ENCODE measurements at places on chromosomes 11 and 22.

- H3K36me3 ChIP-seq, result no peaks in the 10 kb centered on the region
- peaks cover 4% of the 10 kb centered on the region for H3K27me3 ChIP-seq
- no peak overlapping the region for H3K27ac ChIP-seq
- H3K4me3 ChIP-seq, result no peak overlapping the region
- H3K4me1 ChIP-seq, result no peaks in the 10 kb centered on the region
Measured at GRCh38 chr11:132734217-132734616, 798.1 kb downstream of the OPCML start.

- no peak overlapping the region for H3K4me3 ChIP-seq
- H3K4me1 ChIP-seq, result peaks cover 8% of the 10 kb centered on the region
- DNase-seq, result no peak
- H3K27ac ChIP-seq, result no peak overlapping the region
- peaks cover 5% of the 10 kb centered on the region for H3K36me3 ChIP-seq
Measured at GRCh38 chr22:37665487-37665886, 7.0 kb downstream of the PDXP start.

DNA sequence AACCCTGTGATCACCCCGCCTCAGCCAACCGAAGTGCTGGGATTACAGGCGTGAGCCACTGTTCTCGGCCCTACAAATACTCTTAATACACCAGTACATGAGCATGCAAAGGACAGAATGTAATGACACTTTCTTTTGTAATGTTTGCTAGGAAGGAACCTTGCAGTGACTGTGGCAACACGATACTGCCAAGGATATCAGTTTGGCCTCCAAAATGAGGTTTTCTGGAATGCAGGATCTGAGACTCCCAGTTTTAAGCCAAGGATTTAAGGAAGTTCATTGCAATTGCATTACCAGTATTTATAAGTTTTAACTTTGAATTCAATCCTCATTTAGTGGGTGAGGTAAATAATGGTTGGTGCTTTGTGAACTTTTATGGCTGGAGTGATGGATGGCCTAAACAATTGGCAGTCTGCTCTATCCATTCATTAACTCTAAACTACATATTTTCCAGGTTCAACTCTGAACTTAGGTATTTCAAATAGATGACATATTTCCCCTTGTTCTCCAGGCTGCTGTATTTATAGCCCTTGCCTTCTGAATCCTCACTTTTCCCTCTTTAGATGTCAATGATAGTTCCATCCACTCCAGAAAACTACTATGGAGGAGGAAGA lies 330.3 kb downstream of the C11orf87 start:
- no peak overlapping the region for H3K4me3 ChIP-seq
- H3K27ac ChIP-seq, result no peak overlapping the region
- no peak for DNase-seq
- no peaks in the 10 kb centered on the region for H3K36me3 ChIP-seq
- peaks cover 8% of the 10 kb centered on the region for H3K27me3 ChIP-seq

DNA sequence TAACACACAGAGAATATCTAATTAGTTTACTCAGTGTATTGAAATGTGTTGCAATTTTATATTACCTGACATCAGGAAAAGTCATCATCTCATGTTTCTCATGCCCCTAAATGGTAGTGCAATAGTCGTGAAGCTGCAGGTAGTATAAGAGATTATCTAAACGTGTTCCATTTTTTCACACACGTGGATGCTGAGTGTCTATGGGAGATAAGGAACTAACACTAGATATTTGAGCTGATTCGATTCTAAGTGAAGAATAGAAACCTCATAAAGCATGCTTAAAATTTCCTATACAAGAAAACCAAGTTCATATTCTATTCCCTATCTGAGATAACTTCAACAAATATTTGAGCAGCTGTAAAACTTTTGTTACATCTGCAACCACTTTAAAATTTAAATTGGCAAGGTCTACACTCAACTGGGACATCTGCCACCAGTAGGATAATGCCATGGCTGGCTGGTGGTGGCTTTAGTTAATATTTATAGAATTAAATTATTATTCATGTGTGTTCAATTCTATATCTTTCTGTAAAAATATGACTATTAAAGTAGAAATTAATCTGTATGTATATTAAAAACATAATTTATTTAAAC lies 388.8 kb downstream of the LUZP2 start:
- no peak for DNase-seq
- no peak overlapping the region for H3K27ac ChIP-seq
- no peaks in the 10 kb centered on the region for H3K36me3 ChIP-seq
- no peaks in the 10 kb centered on the region for H3K4me1 ChIP-seq
- no peaks in the 10 kb centered on the region for H3K27me3 ChIP-seq
- no peak overlapping the region for H3K4me3 ChIP-seq

GRCh38 chr11:69135420-69136363 lies 20.0 kb upstream of the SMIM38 start:
- DNase-seq, result no peak
- peaks cover 26% of the 10 kb centered on the region for H3K4me1 ChIP-seq
- no peaks in the 10 kb centered on the region for H3K27me3 ChIP-seq
- H3K4me3 ChIP-seq, result no peak overlapping the region
- no peak overlapping the region for H3K27ac ChIP-seq

DNA sequence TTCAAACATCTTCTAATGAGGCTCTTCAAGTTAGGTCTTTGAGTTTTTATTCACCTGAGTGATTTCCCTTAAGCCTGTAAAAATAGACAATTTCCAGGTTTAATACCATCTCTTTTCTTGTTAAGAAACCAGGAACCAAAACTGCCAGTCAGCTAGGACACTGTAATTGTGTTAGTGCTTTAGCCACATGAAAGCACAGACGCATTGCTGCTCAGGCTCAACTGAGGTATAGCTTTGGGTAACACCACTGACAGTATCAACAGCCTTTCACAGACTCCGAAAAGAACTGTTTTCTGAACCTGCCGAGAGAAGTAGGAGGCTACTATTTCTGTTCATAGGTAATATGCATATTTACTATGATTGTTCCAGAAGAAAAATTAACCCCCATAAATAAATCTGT lies 768.7 kb downstream of the ETS1 start:
- H3K27ac ChIP-seq, result no peak overlapping the region
- peaks cover 5% of the 10 kb centered on the region for H3K4me1 ChIP-seq
- H3K4me3 ChIP-seq, result no peak overlapping the region
- H3K36me3 ChIP-seq, result no peaks in the 10 kb centered on the region
- H3K27me3 ChIP-seq, result no peaks in the 10 kb centered on the region

- no peak for DNase-seq
- H3K4me3 ChIP-seq, result no peak overlapping the region
- no peaks in the 10 kb centered on the region for H3K27me3 ChIP-seq
- H3K36me3 ChIP-seq, result peaks cover 2% of the 10 kb centered on the region
- H3K27ac ChIP-seq, result no peak overlapping the region
Measured at GRCh38 chr11:34207487-34208180, 102.2 kb downstream of the NAT10 start.

GRCh38 chr11:114847306-114847975 lies 169.1 kb downstream of the NXPE2 start:
- H3K36me3 ChIP-seq, result no peaks in the 10 kb centered on the region
- H3K27me3 ChIP-seq, result peaks cover 26% of the 10 kb centered on the region
- DNase-seq, result no peak

DNA sequence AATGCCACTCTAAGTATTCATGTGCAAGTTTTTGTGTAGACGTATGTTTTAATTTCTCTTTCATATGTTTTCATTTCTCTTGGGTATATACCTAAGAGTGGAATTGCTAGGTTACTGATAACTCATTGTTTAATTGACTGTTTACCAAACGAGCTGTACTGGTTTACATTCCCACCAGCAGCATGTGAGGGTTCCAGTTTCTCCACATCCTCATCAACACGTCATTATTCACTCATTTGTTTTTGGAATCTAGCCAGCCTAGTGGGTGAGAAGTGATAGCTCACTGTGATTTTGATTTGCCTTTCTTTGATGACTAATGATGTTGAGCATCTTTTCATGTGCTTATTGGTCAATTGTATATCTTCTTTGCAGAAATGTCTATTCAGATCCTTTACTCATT lies 4.0 kb downstream of the ANKRD13D start:
- DNase-seq, result no peak
- H3K4me1 ChIP-seq, result peaks cover 4% of the 10 kb centered on the region
- peaks cover 33% of the 10 kb centered on the region for H3K36me3 ChIP-seq

- no peak overlapping the region for H3K4me3 ChIP-seq
- peaks cover 1% of the 10 kb centered on the region for H3K4me1 ChIP-seq
- no peaks in the 10 kb centered on the region for H3K36me3 ChIP-seq
- no peak for DNase-seq
Measured at GRCh38 chr11:13343067-13343466, 65.5 kb downstream of the BMAL1 start.

DNA sequence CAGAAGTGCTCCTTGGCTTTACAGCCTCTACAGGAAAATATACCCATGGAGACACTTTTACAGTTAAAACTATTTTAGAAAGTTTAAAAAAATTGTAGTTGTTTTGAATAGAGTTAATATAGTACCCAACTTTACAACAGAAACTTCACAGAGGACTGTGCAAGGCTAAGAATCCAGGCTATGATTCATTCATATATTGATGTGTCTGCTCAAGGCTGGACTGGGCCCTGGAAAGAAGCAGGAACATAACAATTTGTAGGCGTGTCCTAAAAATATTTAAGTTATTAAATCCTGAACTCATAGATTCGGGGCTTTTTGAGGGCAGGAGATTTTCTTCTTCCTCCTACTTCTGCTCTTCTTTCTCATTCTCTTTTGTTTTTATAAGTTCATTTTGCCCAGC lies 291.5 kb upstream of the CCDC179 start:
- DNase-seq, result no peak
- peaks cover 2% of the 10 kb centered on the region for H3K4me1 ChIP-seq
- no peaks in the 10 kb centered on the region for H3K36me3 ChIP-seq
- H3K4me3 ChIP-seq, result no peak overlapping the region
- no peaks in the 10 kb centered on the region for H3K27me3 ChIP-seq
- no peak overlapping the region for H3K27ac ChIP-seq

- no peaks in the 10 kb centered on the region for H3K4me1 ChIP-seq
- no peak overlapping the region for H3K4me3 ChIP-seq
- no peak for DNase-seq
- no peaks in the 10 kb centered on the region for H3K36me3 ChIP-seq
Measured at GRCh38 chr22:25800766-25801165, 58.8 kb downstream of the MYO18B start.

DNA sequence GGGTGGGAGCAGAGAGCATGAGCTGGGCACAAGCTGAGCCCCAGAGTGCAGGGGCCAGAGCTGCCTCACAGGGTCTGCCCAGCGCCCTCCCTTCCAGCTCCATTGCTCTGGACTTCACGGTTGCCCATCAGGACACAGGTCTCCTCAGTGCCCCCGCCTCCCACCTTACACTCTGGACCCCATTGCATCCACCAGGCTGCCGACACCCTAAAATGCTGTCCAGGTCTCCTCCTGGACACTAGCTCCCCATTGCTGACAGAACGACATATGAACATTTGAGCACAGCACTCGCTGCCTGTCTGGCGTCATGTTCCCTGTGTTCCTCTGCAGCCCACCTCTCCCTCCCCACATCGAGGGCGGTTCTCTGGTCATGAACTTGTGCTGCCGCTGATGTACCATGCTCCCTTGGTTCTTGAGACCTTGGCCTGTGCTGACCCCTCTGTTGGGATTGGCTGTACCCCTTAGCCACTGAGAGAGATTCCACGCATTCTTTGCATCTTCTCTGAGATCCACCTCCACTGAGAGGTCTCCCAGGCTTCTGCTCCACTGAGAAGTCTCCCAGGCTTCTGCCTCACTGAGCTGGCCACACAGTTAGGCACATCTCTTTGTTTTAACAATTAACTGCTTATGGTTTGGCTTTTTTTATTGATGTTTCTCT lies 34.2 kb upstream of the NECTIN1 start:
- H3K4me3 ChIP-seq, result no peak overlapping the region
- H3K36me3 ChIP-seq, result no peaks in the 10 kb centered on the region
- H3K4me1 ChIP-seq, result peaks cover 7% of the 10 kb centered on the region
- no peak for DNase-seq
- peaks cover 20% of the 10 kb centered on the region for H3K27me3 ChIP-seq

DNA sequence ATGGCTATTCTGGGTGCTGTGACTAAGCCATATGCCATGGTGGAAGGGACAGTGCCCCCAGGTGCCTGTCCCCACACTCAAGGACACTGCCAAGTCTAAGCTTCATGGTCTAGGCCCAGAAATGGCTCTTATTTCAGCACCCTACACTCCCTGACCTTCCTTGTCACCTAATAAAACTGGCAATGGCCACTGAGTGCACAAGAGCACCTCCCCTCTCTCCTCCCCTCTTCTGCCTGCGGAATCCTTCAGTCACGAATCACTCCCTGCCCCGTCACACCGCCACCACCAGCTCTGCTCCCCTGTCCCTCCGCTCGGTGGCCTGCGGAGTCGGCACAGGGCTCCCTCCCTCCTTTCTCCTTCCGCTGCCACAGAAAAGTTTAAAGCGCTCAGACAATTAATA lies 19.0 kb upstream of the LMO1 start:
- H3K27ac ChIP-seq, result no peak overlapping the region
- H3K36me3 ChIP-seq, result no peaks in the 10 kb centered on the region
- no peak overlapping the region for H3K4me3 ChIP-seq

GRCh38 chr11:61032824-61033223 lies 61.3 kb downstream of the CD6 start:
- H3K27me3 ChIP-seq, result peaks cover 15% of the 10 kb centered on the region
- no peak for DNase-seq
- no peak overlapping the region for H3K4me3 ChIP-seq
- H3K27ac ChIP-seq, result no peak overlapping the region

DNA sequence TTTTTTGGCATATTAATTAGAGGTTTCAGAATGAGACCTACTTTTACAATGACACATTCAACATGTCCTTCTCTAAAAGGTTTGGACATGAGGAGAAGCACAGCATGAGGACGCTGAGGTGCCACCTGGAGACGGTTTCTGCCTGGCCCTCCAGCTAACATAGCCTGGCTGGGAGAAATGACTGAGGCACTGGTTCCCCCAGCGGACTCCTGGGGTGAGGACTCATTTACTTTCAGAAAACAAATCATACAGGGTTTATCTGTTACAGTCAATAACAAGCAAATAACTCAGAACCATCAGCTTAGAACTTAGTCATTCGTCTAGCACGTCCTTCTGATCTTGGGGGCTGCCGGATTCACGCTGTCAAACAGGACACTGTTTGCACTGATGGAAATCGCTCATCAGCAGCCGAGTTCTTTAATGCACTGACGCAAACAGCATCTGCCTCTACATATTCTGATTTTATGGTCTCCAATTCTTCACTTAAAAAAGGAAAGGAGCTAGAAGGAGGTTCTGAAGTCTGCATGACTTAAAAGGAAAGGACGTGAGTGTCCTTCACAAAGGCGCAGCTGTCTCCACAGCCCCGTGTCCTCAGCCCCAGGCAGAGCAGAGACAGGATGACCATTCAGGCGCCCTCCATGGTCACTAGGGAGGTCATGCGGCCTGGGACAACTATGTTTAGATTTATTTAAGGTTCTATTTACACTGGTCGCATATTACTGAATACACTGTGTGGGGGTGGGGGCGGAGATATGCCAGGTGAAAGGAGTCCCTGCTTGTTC lies 44.2 kb downstream of the CERK start:
- no peaks in the 10 kb centered on the region for H3K4me1 ChIP-seq
- H3K27ac ChIP-seq, result no peak overlapping the region
- no peak for DNase-seq
- no peaks in the 10 kb centered on the region for H3K27me3 ChIP-seq

DNA sequence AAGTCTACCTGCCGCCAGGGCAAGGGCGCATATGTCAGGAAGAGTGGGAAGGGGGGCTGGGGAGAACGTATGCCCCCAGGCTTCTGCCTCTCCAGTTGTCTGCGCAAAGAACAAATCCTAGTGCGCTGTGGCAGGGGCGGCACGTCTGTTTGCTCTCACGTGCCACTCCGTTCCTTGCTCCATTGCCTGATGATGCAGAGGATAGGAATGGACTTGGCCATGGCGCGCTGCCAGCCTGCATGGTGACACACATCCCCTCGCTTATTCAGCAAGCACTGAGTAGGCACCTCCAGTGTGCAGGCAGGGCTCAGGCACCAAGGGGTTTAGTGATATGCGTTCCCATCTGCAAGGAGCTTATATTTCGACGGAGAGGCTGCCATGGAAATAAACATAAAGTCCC lies 45.4 kb upstream of the SLC22A12 start:
- H3K36me3 ChIP-seq, result no peaks in the 10 kb centered on the region
- H3K27me3 ChIP-seq, result peaks cover 38% of the 10 kb centered on the region
- no peak overlapping the region for H3K27ac ChIP-seq
- DNase-seq, result no peak
